Kidney capillary endothelial cell (primary cell): ENCODE measurements at places on chromosomes 1 and 21.

- no peak for DNase-seq
Measured at GRCh38 chr1:944341-945325, 14.4 kb downstream of the NOC2L start.

DNA sequence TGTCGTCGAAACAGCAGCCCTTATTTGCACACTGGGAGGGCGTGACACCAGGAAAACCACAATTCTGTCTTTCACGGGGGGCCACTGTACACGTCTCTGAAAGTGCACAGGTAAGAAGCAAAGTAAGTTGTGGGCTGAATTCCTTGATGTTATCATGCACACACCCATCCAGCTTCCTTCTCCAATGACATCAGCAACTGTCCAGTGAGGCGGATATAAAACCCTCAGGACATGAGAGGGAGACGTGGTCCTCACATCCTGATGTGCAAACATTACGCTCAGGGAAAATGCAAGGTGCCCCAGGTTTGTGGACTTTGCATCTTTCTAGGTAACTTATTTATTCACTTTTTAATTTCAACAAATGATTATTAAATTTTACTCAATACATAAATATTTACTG lies 3.0 kb downstream of the TFF1 start:
- no peak for DNase-seq

- DNase-seq, result peak; percentile 86
Measured at GRCh38 chr1:66446261-66447001, 87.5 kb upstream of the SGIP1 start.

DNA sequence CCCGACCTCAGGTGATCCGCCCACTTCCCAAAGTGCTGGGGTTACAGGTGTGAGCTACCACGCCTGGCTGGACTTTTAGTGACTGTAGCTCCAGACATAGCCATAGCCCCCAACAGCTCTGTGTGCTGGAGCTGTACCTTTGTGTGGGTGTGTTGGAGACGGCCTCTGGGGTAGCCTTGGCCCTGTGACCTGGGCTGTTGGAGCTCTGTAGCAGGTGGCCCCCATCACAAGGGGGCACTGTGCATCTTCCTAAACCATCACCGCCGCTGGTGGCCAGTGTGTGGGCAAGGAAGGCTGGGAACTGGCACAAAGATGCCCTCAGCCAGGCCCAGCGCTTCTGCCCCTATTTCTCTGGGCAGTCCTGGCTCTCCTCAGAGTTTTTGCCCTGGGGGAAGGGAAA lies 38.4 kb upstream of the FOXO6 start:
- DNase-seq, result peak; percentile 40

DNA sequence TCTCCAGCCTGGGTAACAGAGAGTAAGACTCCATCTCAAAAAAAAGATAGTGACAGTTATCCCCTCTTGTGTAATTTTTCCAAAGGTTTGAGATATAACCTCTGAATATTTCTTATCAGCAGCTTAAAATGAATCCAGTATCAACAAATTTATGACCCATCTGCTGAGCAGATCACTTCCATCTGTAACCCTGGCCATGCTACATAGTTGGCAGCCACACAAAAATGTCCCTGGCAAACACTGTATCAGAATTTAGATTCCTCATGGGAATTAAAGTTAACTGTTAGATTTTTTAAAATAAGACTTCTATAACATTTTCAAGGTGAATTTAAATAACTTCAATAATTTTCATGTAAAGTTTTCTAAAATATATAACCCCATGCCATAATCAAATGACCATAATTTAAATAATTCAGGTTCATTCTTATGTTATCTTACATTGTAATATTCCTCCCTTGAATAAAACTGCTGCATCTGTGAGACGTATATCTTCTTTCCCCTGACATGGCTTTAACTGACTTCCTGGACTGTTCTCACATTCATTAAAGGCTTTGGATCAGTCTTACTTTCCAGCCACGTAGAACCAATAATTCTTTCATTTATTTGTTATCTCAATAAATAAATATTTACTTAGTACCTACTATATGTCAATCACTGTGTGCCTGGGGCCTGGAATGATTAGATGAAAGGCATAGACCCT lies 5.3 kb upstream of the PRPF38B start:
- no peak for DNase-seq

- no peak for DNase-seq
Measured at GRCh38 chr21:37579356-37579755, 212.8 kb downstream of the DYRK1A start.

GRCh38 chr21:46489800-46490199 lies 31.1 kb downstream of the DIP2A start:
- no peak for DNase-seq

- DNase-seq, result no peak
Measured at GRCh38 chr1:245361065-245361464, 206.3 kb downstream of the KIF26B start.

DNA sequence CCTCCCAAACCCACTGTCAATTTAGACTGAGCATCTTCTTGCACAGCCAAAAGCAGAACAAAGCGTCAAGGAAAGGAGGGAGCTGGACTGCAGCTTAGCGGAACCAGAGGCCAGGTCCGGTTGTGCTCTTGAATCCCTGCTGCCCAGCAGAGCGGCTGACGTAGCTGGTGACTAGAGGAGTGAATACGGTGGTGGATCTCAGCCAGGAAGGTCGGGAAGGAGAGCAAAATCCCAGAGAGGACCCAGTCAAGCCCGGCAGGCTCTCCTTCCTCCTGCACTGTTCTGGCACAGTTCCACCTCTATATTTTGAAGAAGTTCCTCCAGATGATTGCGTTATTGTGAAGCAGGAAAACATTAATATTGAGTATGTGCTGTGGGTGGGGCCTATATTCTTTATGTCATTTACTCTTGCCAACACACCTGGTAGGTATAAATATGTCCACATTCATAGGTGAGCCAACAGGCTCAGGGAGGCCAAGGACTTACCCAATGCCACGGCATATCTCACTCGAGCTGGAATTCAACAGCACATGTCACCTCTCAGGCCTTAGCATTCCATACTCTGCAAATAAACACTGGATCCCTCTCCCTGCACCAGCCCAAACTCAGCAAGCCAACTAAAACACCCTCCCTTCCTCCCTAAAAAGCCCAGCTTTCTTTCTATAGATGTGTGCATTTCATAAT lies 23.6 kb upstream of the ABCB10 start:
- no peak for DNase-seq

GRCh38 chr21:42513985-42514882 lies 582 bp downstream of the SLC37A1 start:
- no peak for DNase-seq

DNA sequence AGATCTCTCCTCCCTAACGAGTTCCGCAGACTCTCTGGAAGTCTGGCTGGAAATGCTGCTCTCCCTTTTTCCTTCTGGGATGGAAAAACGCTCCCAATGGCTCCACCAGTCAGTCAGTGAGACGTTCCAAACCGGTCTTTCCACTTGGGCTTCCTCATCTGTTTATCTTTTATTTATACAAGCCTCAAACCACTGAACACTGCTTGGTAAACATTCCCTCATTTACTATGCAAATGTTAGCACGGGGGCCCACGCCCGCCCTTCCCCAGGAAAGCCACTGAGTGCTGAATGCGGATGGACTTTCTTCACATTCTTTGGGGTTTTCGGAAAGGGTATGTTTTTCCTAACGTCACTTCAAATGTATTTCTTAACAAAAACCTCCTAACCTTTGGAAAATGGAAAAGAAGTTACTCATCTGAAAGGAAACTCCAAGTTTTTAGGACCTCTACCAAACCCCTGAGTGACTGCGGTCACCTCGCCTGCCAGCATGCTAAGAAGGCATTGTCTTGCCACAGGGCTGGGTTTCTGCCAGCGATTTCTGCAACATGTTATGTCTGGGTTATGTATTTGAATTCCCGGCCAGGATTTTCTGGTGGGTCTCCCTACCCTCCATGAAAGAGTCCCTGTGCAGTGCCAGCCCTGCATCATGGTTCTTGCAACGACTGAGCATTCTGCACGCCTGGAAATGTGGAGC lies 14.0 kb upstream of the UMODL1 start:
- DNase-seq, result no peak

- DNase-seq, result no peak
Measured at GRCh38 chr1:44812822-44813543, 4.7 kb downstream of the BTBD19 start.

DNA sequence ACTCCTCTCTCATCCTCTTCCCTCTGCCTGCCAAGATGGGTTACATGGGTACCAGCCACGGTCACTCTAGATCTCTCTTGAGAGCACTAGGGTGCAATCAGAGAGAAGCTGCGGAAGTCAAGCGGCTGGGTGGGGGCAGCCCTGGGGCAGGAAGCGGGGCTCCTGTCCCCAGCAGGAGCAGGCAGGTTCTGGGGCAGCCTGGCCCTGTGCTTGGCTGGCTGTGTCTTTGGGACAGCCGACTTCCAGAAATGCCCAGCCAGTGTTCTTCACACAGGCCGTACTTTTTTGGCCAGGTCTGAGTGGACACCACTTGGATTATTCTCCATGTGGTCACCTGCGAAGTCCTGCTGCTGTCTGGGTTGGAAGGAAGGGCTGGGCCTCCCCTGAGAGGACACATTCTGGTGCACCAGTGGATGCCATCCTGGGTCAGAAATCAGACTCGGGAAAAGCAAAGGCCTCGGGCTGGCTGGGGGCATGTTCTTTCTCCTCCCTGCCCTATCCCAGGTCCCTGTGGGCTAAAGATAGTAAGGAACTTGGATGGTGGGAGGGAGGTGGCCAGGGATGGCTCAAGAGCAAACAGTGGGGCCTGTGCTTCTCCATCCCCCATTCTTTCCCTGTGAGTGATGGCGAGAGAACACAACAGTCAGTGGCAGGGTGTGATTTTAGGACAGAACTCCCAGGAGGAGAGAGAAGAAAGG lies 93.7 kb downstream of the ITPKB start:
- DNase-seq, result no peak

- DNase-seq, result peak; percentile 45
Measured at GRCh38 chr21:36320421-36321324, 676 bp downstream of the MORC3 start.

DNA sequence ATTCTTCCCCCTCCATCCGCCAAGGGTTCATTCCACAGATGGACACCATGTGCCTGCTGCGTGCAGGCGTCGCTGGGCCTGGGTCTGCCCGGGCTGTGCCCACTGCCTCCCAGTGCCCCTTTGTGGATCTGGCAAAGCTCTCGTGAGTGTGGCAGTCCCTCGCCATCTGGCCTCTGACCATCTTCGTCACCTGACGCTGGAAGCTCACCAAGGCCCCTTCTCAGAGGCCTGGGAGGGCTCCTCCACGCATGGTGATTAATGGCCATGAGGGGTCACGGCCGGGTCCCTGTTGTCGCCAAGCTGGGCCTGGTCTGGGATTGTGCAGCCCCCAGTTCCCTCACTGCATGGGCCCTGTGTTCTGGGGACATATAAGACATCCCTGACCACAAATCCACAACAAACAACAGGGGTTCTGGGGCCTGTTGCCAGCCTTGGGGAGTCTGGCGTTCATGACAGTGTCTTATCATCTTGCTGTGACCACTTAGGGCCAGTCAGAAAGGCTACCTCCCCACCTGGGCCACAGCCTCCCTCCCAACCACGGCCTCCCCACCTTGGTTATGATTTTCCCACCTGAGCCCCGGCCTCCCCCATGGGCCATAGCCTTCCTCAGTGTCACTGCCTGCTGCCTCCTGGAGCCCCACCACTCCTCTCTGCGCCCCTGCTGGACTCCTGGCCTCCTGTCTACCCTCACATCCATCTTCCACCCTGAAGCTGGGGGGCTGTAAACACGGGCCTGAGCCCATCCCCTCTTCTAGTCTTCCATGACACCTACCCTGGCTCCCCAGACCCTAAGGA lies 27.9 kb downstream of the SLC45A1 start:
- DNase-seq, result no peak

DNA sequence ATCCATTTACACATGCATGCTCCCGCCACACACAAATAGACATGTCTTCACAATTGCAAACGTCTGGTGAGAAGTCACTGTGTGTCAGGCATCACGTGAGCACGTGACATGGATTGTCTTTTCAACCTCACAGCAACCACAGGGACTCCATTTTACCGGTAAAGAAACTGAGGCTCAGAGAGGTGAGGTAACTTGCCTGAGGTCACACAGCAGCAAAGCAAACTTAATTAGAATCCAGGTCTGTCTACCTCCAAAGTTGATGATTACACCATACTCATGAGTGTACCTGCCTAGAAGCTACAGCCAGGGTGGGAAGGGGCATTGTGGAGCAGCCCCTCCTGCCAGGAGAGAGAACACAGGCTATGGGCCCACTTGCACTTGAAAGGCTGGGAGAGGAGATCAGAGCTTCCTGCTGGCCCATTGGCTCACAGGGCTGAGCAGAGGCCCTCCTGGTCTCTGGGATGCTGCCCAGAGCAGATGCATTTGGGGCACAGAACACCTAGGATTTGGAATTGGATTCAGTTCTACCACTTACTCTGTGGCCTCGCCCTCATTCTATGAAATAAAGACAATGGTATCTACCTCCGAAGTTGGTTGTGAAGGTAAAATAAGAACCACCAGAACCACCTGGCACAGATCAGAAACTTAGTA lies 44.4 kb upstream of the SELENON start:
- DNase-seq, result no peak

GRCh38 chr1:172343240-172344160 lies 77.0 kb upstream of the C1orf105 start:
- DNase-seq, result peak; percentile 75

DNA sequence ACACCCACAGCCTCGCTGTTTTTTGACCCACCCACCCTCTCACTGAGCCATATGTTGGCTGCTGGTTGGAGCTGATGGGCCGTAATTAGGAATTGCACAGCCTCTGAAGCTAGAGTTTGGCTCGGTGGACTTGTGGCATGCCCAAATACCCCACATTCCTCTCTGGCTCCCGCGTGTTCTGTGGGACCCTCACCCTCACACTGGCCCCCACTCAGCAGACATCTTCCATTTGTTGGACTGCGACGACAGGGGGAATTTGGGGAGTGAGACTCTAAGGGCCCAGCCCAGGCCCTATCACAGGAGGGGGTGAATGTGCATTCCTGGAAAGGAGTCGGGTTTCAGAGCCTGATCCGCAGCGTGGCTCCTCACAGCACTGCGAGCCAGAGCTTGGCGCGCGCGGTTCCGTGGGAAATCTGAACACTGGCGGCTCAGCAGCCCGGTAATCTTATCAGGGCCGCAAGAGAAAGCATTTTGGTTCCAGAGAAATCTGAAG lies 5.2 kb downstream of the RCSD1 start:
- DNase-seq, result no peak

GRCh38 chr1:204709021-204709420 lies 23.5 kb upstream of the LRRN2 start:
- DNase-seq, result no peak

- no peak for DNase-seq
Measured at GRCh38 chr1:228342627-228343190, 63.9 kb downstream of the TRIM11 start.

- DNase-seq, result no peak
Measured at GRCh38 chr1:26946270-26946669, 14.0 kb downstream of the KDF1 start.

- DNase-seq, result peak; percentile 26
Measured at GRCh38 chr1:169326956-169327268, 40.7 kb downstream of the NME7 start.
